ENCODE measurements at places on chromosomes 4 and X.

GRCh38 chr4:54784161-54784671 lies 126.5 kb downstream of the KIT start:
- no peak for DNase-seq

DNA sequence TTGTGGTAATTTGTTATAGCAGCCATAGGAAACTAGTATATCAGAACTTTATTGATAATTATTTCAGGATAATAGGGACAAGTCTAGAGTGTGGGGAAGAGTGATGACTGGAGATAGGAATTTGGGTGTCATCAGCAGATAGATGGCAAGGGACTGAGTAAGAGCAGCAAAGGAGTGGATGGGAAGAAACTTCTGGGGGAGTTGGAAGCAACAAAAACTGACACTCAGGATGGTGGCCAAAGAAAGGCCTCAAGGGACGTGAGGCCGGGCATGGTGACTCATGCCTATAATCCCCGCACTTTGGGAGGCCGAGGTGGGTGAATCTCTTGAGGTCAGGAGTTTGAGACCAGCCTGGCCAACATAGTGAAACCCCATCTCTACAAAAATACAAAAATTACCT lies 9.1 kb upstream of the SLC25A5 start:
- no peak for DNase-seq

- no peak for DNase-seq
Measured at GRCh38 chr4:65242156-65242846, 428.0 kb downstream of the EPHA5 start.

DNA sequence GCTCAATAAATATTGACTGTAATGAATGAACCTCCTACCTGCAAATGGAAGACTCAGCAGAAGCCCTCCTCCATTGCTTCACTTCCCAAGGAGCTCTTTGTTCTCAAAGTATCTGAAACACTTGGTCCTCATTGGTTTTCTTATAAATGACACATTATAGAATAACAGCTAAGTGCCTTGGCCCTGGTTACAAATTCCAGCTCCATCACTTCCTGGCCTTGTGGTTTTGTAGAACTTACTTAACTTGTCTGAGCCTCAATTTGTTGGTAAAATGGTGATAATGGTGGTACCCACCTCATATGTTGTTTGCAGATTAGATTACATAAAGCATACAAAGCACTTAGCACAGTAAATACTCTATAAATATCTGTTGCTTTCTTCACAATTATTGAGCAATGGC lies 25.2 kb upstream of the SMIM20 start:
- no peak for DNase-seq

DNA sequence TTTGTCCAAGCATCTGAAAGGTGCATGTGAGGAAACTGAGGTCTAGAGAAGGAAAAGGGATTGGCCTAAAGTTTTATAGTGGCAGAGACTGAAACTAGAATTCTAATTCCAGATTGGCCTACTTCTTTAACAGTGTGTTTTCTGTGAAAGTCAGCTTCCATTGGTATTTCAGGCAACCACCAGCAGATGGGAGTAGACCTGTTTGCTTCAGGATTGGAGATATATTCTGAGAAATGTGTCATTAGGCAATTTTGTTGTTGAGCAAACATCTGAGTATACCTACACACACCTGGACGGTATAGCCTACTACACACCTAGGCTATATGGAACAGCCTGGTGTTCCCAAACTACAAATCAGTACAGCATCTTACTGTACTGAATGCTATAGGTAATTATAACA lies 207.3 kb upstream of the RADX start:
- DNase-seq, result no peak
